ENCODE measurements at places on chromosomes 4 and X.

GRCh38 chrX:123313486-123313885 lies 129.4 kb downstream of the GRIA3 start:
- DNase-seq, result no peak

DNA sequence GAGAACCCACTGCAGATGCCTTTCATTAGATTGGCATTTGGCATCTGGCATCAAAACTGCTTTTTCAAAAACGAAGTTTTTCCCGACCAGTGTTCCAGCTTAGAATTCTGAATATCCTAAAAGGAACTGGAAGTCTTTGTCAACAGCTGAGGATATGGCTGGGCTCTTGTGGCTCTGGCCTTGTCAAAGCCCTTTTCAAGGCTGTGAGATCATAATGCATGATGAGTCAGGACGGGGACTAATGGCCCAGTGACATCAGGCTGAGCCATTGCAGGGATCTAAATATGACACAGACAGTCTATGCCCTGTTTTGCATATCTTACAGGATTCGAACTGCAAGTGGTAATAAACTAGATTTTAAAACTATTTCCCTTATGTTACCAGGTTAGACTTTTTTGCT lies 306.4 kb downstream of the PTTG2 start:
- peak; percentile 30 for DNase-seq

- DNase-seq, result no peak
Observed at GRCh38 chr4:151908734-151909497, 148.1 kb upstream of the GATB start.

DNA sequence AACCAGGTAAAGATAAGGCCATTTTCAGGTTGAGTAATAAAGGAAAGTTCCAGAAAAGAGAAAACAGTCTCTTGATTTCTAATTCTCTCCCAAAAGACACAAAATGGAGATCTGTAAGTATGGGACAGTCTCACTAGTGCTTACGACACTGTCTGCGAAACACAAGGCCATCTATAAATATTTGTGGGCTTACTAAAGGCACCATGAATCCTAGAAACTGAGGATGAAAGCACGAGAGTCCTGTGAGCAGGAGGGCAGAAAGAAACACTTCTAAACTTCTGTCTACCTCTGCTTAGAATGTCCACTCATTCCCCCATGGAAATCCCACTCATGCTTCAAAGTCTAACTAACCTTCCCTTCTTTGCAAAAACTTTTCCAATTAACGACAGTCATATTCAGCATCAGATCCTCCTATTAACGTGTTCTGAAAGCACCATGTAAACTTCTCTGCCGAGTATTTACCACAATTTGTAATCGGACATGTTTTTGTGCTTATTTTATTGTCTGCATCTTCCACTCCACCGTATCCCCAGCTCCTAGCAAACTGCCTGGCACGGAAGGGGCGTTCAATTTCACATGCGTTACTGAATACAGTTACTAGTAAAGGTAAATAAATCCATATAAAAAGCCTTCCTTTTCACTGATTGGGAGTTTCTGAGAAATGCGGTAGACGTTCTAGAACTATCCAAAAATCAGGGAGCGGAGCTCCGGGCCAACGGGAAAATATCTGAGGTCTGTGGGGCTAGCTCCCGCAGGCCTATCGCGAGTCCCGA lies 665 bp downstream of the PSMD10 start:
- DNase-seq, result no peak

- DNase-seq, result no peak
Observed at GRCh38 chrX:101925733-101926132, 6.1 kb downstream of the ZMAT1 start.

DNA sequence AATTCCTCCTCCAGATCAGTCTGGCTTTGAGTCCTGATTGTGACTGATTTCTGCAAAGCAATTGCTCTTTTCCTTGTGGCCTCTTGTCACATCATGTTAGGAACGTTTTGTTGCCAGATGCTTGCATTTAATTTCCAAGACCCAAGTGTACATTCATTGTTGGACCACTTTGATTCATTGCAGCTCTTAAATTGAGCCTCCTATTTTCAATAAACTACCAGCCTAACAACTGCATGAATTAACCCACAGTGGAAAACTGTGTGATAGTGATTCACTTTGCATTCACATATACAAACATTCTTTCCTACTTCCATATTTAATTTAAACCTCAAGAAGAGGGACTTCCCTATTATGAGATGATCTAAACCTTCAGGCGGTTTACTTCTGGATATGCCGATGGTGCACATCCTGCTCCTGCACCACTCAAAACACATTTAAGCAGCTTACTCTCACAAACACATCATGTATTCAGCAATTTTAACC lies 118.4 kb downstream of the AFF1 start:
- no peak for DNase-seq

GRCh38 chr4:187172340-187172761 lies 448.7 kb upstream of the FAT1 start:
- DNase-seq, result no peak

- no peak for DNase-seq
Observed at GRCh38 chr4:97994765-97995465, 148.4 kb downstream of the STPG2 start.

GRCh38 chr4:173403051-173403450 lies 4.1 kb upstream of the SCRG1 start:
- no peak for DNase-seq

DNA sequence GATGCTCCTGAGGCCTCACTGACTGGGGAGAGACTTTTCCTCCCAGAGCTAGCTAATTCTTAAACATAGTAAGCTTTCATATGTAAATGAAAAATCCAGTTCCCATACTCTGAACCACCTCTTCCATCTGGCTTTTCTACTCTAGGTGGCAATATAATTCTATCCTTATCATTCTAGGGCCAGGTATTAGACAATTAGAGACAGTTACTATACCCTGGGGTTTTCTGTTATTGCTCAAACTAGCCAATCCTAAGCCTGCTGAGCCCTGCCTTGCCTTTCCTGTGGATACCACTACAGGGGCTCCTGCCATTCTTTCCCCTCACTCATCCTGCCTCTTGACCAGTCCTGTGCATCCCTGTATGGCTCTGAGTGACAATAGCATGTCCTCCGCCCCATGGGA lies 552.0 kb downstream of the STIM2 start:
- DNase-seq, result no peak
